ENCODE measurements at places on chromosomes 2 and 18.

DNA sequence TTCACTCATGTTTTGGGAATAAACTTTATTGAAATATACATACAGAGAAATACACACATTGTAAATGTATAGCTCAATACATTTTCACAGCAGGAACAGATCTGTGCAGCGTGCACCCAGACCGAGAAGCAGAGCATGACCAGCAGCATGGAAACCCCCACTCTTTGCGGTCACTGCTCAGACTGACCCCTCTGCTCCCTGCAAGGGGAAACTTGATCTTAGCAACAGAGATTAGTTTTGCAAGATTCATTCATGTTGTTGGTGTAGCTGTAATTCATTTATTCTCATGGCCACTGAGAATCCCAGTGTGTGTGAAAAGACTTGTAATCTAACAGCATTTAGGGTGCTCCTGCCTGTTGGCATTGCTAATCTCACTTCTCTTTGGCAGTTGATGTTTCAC is 35.2 kb downstream of the LPIN1 start:
- DNase-seq, result no peak

GRCh38 chr2:193373120-193373519 is 1178.4 kb upstream of the TMEFF2 start:
- no peak for DNase-seq

DNA sequence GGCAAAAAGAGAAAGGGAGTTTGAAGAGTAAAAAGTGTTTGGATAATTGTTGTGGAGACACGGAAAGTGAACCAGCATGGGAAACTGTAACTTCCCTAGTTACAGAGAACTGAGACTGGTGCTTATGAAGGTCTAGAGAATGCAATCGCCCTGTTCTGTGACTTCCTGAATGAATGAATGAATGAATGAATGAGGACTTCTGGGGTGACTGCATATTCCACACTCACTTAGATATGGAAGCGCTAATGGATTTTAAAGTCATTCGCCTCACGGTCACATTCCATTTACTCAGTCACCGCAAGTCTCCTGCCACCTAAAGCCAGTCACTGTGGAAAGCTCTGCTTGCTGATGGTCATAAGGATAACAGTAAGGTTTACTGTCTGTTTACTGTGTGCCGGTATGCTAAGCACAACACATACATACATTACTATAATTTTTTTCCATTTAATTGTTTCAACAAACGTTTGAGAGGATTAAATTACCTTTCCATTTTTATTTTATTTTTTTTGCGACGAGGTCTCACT is 138.2 kb downstream of the CABLES1 start:
- no peak for DNase-seq

GRCh38 chr2:181407171-181407570 is 50.0 kb upstream of the ITGA4 start:
- no peak for DNase-seq

DNA sequence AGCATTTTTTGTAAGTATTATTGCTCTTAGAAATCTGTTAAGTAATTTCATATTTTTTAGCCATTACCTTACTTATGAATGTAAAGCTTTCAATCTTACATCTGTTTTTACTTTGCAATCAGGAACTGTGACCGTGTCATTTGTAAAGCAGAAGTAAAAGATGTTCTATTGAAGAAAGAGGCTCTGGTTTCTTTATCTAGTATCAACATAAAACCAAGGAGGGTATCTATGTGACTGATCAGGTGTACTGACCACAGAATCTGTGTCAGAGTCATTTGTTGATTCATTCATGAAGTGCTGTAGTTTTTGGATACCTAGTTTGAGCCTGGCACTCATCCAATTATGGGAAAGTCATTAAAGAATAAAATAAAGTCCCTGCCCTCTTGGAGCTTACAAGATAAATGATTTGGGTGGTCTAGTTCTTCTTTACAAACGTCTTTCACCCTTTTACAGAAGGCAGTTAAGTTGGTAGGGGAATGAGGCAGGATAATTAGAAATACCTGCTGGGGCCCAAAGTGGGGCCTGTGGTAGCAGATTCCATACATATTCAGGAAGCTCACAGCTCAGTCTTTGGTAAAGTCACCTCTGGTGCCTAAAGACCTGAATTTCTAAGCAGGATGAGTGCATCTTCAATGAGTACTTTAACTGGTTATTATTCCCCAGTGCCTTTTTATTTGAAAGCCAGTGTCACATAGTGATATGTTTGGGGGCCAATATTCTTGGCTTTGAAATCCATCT is 260.6 kb upstream of the NT5C1B start:
- DNase-seq, result no peak

DNA sequence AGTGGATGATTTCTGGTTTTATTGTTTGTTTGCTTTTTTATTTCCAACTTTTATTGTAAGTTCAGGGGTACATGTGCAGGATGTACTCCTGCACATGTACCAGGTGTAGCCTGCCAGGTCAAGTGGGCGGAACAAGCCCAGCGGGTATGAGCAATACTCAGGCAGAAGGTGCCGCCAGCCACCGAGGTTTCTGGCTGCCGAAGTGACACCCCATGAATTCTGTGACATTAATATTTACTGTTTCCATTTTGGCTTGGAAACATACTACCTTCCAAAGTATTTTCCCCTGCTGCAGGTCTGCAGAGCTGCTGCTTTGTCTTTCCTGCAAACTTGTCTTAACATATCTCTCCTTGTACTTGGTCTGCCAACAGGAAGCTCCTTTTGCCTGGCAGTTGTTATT is 78.5 kb downstream of the PTPN4 start:
- DNase-seq, result no peak

DNA sequence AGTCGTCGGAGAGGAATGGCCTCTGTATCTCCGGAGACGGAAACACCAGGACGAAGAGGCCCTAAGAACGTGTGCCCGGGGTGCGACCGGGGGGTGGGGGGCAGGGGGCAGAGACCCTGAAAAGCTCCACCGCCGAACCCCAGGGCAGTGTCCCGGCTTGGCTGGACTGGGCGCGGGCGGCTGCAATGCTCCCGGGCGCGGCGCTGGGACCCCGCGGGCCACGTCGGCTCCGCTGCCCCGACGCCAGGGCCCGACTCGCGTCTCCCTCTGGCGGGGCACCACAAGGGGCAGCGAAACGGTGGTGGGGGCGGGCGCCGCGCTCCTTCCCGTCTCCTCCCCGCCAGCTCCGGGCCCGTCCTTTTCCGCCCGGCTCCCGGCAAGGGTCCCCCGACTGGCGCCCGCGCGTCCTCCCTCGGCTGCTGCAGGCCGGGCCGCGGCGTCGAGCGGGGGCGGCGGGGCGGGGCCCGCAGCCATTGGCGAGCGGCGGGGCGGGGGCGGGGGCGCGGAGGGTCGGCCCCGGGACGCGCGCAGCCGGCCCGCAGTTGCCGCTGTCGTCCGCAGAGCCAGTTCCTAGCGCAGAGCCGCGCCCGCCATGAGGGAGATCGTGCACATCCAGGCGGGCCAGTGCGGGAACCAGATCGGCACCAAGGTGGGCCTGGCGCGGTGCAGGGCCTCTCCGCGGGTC is at the start of gene TUBB6:
TSS of gene TUBB6 (plus strand) at position 541 of the 685 bp plus-strand sequence. CDS start at position 593, 52 bp downstream.
- DNase-seq, result no peak

GRCh38 chr2:198203336-198204069 is 399.1 kb downstream of the PLCL1 start:
- no peak for DNase-seq

DNA sequence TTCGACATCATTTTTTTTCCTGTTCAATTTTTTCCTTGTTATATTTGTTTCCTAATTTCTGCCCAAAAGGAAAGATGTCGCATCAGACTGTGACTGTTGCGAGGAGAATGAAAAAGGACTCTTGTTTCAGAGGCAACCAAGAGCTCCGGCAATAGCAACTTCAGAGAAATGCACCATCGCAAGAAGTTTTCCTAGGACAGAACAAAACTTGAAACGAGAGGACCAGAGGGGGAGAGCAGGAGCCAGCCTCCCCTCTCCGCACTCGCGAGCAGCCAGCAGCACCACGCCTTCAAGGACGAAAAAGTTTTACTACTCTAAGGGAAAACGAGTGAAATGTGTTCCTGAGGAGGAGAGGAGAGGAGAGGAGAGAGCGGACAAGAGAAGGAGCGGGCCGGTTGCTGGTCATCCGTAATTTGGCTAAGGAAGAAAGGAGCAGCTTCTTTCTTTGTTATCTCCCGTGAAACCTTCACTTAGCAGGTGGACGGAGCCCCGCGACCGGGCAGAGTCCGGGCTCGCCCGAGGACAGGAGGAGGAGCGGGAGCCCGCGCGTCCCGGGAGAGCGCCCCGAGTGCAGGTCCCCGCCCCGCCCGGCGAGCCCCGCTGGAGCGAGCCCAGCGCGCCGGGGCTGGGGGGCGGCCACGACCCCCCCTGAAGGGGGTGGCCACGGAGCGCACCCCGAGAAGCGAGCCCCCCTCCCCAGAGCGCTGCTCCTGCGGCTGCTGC is 744 bp downstream of the POU3F3 start:
- no peak for DNase-seq

- DNase-seq, result no peak
Measured at GRCh38 chr18:2538844-2539243, 32.5 kb downstream of the METTL4 start.

- DNase-seq, result no peak
Measured at GRCh38 chr2:188940171-188940570, 34.0 kb upstream of the COL3A1 start.

- no peak for DNase-seq
Measured at GRCh38 chr2:66252109-66252508, 182.8 kb upstream of the MEIS1 start.

GRCh38 chr18:63365876-63366212 is 1.2 kb downstream of the KDSR start:
- DNase-seq, result no peak

- DNase-seq, result no peak
Measured at GRCh38 chr2:197369228-197369932, 58.8 kb upstream of the ANKRD44 start.

- peak; percentile 3 for DNase-seq
Measured at GRCh38 chr2:205766779-205767359, 84.6 kb downstream of the NRP2 start.

- DNase-seq, result no peak
Measured at GRCh38 chr18:55900380-55900779, 312.4 kb upstream of the TCF4 start.

- peak; percentile 42 for DNase-seq
Measured at GRCh38 chr2:157443795-157444640, at the start of gene CYTIP. Gene CYTIP, minus strand, starts transcription at chr2:157444089. Its CDS starts 69 bp downstream, at chr2:157444020.

- no peak for DNase-seq
Measured at GRCh38 chr2:1750933-1751766, 6.8 kb upstream of the PXDN start.

- DNase-seq, result no peak
Measured at GRCh38 chr2:6394276-6394675, 471.4 kb downstream of the CMPK2 start.

DNA sequence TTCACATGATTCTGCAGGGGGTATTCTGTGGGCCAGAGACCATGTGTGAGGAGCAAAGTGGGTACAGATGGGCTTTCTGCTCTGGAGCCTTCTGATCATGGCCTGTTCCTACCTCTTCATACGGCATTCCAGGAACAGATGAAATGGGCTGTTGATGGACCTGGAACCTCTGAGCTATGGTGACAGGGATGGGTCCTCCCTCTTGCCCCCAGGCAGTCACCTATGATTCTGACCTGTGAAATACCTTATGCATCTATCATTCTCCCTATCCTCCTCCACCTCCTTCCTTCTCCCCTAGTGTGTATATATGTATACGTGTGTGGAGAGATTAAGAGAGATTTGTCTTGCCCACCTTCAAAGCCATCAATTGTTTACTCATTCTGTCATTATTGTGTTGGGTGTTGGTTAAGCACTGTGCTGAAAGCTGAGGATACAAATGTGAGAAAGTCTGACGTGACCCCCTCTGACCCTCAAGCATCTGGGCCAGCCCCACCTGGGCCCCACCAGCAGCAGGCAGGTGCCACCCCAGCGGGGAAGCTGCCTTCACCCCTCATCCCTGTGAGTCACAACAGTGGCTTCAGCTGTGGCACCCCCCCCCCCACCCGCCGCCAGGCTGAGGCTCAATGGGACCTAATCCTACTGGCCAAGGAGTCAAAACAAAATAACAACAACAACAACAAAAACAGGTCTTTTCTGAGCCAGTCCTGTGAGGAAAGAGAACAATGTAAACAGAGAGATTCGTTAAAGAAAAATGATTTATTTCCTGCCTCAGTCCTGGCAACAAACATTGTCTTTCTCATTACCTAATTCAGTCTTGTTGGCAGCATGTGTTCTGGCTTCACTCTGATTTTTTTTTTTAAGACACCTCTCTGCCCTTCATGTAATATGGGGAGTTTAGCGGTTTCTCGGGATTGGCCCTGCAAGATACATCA is 103.8 kb upstream of the CDC42EP3 start:
- DNase-seq, result no peak

DNA sequence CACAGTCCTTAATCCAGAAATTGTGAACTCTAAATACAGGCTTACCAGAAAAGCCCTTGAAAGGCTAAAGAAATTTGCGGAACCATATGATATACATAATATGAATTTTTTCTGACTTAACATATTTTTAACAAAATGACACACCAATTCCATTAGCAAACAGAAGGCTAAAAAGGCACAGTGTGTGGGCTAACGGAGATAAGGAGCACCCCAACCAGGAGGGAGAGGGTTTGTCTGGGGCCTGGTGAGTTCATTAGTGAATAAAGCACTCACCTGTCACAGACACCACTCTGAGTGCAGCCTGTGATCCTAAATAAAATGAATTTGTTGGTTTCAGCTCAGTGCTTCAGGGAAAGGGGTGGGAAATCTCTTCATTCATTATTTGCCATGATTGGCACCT is 2.7 kb upstream of the FECH start:
- no peak for DNase-seq

DNA sequence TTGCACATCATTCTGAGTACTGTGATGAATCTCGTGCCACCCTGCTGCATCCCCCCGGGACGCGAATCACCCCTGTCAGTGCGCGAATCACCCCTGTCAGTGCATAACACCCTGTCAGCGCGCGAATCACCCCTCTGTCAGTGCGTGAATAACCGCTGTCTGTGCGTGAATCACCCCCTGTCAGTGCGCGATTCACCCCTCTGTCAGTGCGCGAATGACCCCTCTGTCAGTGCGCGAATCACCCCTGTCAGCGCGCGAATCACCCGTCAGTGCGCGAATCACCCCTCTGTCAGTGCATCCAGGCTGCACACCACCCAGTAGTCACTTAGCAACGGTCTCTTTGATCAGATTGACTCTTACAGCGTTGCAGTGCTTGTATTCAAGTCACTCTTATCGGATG is 134.4 kb upstream of the TPO start:
- DNase-seq, result no peak

DNA sequence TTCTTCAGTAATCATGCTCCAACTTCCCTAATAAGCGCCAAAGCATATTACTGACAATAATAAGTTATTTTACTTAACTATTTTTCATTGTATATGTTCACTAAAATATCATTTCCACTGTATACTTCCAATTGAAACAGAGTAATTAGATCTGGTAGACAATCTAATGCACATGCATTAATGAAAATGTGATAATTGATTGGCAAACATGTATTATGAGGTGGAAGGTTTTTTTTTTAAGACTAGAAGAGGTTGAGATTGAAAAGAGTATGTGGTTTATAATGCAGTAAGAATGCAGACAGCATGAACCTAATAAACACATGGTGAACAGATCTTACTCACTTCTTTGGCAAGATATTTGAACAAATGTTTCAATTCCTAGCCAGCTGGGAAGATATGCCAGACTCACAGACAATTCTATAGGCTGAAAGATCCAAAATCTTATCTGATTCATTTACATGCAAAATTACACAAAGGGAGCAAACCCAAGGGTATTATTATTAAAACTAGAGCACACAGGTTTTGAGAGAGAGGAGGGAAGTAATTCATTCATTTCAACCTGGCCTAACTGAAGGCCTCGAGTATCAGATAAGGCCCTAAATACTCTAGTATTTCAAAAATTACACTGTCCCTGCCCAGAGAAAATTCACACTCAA is 2.8 kb downstream of the NCKAP1 start:
- no peak for DNase-seq

Measured in activated effector memory CD4-positive, alpha-beta T cell treated with Interleukin-2 at 50 U/mL for 16 hours (primary cell).